ENCODE measurements at places on chromosomes 1 and 21.

GRCh38 chr21:34367320-34367935 is 3.6 kb downstream of the KCNE2 start:
- no peak for DNase-seq

DNA sequence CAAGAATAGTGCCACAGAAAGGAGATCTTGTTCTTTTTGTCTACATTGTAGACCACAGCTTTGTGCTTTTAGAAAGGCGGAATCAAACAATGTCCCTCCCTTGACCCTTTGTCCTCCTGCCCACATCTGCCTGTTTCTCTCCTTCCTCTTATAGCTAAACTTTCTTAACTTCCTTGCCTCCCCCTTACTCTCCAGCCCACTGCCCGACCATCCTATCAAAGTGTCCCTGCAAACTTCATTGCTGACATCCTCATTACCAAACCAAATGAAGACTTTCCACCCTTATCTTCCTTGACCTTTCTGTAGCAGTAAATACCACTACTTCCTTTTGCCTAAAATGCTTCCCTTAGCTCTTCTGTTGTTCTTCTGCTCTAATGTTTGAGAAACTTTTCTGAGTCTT is 5.0 kb downstream of the SELP start:
- DNase-seq = no peak

GRCh38 chr21:33967086-33967571 is 51.5 kb upstream of the ATP5PO start:
- no peak for DNase-seq

DNA sequence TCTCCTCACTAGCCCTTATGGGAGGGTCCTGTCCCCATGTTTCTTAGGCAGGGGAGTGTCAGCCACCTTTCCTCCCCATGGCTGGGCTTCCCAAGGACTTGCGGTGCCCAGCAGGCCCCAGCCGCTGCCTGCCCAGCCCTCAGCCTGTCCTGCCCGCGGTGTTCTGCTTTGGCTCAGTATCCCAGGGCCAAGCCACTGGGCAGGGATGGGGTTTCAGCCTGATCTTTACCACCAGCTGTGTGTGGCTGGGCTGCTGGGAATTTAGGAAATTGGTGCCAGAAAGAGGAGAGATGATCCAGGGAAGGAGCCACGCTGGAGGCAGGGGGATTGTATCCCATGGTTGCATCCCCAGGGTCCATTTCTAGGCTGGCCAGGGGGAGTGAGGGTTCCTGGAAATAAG is 6.9 kb upstream of the IGFN1 start:
- DNase-seq = no peak

GRCh38 chr1:86377341-86377740 is 18.8 kb downstream of the ODF2L start:
- no peak for DNase-seq

GRCh38 chr1:165717918-165718515 is 19.7 kb upstream of the ALDH9A1 start:
- DNase-seq = no peak

- DNase-seq = peak; percentile 76
Measured at GRCh38 chr1:22662318-22662717, 9.3 kb downstream of the C1QB start.

DNA sequence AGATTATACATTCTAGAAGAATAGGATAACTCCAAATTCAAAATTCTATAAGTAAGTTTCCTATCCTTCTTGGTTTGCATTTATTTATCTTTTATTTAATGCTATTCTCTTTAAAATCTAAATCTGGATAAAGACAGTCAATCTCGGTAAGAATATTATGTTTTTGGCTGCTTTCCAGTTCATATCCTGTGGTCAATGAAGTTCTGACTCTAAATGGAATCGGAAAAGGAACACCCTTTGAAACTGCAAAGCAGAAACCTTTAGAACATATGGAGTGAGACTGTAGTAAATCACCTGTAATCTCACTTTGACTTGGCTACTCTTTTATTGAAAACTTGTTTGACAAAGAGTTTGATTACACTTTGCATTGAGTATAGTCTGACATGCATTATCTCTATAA is 85.2 kb downstream of the KIFAP3 start:
- DNase-seq = no peak

GRCh38 chr1:208235356-208235981 is 8.7 kb downstream of the PLXNA2 start:
- DNase-seq = no peak

GRCh38 chr21:31914472-31914871 is 41.7 kb downstream of the HUNK start:
- no peak for DNase-seq

- no peak for DNase-seq
Measured at GRCh38 chr1:67717876-67718275, 32.9 kb downstream of the GADD45A start.

GRCh38 chr1:41024953-41025352 is 3.4 kb upstream of the SLFNL1 start:
- no peak for DNase-seq

GRCh38 chr1:119435052-119435451 is 20.1 kb downstream of the HSD3B2 start:
- no peak for DNase-seq

DNA sequence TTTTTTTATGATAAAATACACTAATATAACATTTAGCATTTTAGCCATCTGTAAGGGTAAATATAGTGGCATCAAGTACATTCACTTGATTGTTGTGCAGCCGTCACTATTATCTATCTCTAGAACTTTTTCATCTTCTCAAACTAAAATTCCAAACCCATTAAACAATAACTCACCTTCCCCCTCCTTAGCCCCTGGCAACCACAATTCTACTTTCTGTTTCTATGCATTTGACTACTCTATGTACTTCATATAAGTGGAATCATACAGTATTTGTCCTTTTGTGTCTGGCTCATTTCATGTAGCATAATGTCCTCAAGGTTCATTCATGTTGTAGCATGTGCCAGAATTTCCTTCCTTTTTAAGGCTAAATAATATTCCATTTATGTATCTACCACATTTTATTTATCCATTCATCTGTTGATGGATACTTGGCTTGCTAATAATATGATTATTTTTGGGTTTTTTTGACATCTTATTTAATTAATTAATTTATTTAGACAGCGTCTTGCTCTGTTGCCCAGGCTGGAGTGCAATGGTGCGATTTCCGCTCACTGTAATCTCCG is 69.6 kb upstream of the MACF1 start:
- no peak for DNase-seq

GRCh38 chr1:91148641-91149069 is 126.8 kb upstream of the ZNF644 start:
- no peak for DNase-seq

- no peak for DNase-seq
Measured at GRCh38 chr1:38089712-38090360, 43.2 kb upstream of the POU3F1 start.

GRCh38 chr1:58365328-58365727 is 181.2 kb downstream of the OMA1 start:
- DNase-seq = no peak

DNA sequence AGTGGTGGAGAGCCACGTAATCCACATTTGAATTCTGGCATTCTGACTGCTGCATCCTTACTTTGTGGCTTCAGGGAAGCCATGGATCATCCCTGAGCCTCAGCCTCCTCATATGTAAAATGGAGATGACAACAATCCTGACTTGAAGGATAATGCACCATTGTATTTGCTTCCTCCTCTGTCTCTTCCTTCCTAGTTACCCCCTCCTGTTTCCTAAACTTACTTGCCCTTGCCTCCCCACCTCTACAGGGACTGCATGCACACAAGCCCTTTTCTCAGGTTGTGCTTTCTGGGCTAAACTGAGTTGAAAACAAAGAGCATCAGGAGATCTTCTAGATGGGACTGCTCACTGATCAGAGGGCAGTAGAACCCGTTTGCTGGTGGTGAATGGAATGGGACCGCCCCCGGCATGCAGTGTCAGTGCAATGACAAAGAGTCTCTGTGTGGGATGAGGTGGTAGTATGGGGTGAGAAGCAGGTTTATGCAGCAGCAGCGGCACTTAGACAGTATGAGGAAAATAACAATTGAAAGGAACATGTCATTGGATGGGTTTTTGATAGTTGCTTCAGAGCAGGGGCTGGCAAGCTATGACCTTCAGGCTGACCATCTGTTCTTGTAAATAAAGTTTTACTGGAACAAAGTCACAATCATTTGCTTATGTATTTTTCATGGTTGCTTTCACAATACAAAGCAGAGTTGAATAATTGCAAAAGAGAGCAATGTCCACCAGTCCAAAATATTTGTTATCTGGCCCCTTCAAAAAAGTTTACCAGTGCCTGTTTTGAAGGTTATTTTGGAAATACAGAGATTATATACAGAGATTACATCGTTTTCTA is 6.1 kb upstream of the ADAMTS1 start:
- no peak for DNase-seq

GRCh38 chr21:44828362-44829056 is 10.6 kb upstream of the SUMO3 start:
- DNase-seq = no peak

DNA sequence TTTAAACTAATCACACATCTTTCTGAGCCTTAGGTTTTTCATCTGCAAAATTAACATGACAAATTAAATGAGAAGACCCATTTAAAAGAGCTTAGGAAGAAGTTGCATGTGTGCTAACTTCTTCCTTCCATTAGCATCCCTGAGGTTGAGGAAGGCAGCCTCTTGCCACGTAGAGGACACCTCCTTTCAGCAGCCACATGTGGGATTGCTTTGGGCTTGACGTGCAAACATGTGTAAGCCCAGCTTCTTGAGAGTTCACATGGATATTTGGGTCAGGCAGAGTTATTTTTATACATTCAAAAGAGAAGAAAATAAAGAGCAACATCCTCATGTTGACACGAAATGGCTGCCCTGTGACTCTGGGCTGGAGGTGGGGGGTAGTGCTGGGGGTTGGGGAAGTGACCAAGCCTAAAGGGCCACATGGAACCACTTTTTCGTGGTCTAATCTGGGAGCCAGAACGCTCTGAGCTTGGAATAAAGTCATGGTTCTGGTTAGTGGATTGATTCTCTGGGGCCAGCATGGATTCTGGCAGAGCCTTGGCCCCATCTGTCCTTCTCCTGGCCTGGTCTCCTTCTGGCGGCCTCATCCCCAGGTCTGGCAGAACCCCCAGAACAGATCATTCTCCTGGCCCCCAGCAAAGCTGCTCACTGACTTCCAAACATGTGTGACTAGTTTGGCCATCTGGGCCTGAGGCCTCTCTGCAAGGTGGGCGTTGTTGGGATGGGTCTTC is 137.1 kb upstream of the USP24 start:
- no peak for DNase-seq

DNA sequence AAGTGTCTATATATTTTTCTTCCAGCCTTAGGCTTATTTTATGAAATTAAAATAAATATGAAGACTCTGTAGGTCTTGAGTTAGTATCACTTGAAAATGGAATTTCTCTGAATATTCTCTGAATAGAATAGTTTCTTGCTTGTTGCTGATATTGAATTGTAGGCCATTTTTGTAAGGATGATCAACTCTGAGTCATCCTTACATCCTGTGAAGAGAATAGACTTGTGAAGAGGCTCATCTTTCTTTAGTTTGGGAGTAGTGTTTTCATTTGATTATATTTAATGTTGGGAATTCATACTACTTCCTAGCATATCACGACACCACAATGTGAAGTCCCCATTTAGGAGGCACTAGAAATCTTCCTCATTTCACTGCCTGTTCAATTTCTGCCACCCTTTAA is 27.5 kb upstream of the CD1D start:
- no peak for DNase-seq

DNA sequence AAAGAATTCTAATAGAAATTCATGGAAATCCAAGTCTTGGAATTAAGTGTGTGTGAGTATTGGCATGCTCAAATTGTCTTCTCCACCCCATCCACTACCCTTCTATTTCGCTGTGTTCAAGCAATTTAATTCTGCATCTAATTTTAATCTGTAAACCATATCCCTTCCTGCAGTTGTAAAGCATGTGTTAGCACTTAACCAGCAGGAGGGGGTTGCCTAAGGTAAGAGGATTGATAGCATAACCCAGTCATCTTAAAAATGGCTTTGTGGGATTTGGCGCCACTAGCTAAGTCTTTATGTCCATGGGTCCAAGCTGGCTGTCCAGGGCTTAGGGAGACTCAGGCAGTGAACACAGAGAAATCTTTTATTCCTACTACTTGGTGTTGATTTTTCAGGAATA is 210.3 kb downstream of the PTPRC start:
- no peak for DNase-seq
